ENCODE measurements at places on chromosomes 7 and 10.

- DNase-seq, result no peak
Observed at GRCh38 chr10:18666810-18667209, 7.6 kb downstream of the ARL5B start.

DNA sequence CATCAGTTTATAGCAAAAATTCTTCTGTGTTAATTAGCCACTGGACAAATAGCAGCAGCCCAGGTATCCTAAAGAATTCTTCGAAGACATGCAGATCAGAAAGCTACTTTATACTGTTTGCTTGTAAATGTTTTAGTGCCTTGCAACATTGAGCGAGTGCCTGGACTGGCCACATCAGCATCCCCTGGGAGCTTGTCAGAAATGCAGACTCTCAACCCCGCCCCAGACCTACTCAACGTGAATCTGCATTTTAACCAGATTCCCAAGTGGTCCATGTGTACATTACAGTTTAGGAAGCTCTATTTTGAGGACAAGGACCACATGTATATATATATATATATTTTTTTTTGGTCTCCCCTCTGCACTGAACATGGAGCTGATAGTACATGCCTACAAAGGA is 18.5 kb upstream of the PLEKHS1 start:
- DNase-seq, result no peak

DNA sequence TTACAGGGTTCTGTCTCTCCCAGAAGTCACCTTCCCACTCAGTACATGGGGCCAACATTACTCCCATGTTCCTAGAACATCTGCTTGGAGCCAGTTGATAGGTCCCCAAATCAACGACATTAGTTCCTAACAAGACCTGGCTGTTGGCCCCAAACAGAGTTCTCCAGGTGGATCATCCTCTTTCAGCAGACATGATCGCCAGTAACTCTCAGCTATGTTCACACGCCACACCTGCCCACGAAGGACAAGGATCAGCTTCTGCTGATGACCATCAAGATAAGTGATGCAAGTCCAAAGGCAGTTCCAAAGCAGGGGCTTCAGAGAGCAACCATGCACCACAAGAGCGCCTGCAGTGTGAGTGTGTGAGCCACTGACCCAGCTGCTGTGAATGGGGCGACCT is 11.0 kb downstream of the ZNF777 start:
- no peak for DNase-seq

GRCh38 chr10:18501198-18501597 is 150.2 kb downstream of the NSUN6 start:
- peak; percentile 32 for DNase-seq

GRCh38 chr10:111319866-111320265 is 243.0 kb downstream of the ADRA2A start:
- DNase-seq, result peak; percentile 48

- peak; percentile 23 for DNase-seq
Observed at GRCh38 chr10:17216901-17217395, 11.1 kb upstream of the VIM start.

- DNase-seq, result no peak
Observed at GRCh38 chr7:32153006-32153405, 82.8 kb upstream of the PDE1C start.

- no peak for DNase-seq
Observed at GRCh38 chr10:97795886-97796285, 24.1 kb upstream of the SFRP5 start.

DNA sequence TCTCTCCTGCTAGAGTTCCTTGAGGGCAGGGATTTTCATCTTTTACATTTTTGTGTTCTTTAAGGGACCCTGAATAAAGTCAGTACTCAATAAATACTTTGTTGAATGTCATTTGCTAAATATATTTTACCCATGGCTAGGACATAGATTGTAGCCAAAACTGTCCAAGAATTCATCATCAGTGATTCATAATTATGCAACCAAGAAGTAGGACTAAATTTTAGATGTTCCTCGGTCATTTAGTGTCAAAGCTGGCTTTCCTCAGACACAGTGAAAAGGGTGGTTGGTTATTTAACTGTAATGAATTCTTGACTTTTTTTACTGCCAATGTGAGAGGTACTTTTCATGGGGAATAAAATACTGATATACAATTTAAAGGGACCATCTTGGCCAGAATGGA is 3.3 kb downstream of the NUDT13 start:
- DNase-seq, result no peak

- no peak for DNase-seq
Observed at GRCh38 chr7:13911909-13912308, 77.6 kb downstream of the ETV1 start.

DNA sequence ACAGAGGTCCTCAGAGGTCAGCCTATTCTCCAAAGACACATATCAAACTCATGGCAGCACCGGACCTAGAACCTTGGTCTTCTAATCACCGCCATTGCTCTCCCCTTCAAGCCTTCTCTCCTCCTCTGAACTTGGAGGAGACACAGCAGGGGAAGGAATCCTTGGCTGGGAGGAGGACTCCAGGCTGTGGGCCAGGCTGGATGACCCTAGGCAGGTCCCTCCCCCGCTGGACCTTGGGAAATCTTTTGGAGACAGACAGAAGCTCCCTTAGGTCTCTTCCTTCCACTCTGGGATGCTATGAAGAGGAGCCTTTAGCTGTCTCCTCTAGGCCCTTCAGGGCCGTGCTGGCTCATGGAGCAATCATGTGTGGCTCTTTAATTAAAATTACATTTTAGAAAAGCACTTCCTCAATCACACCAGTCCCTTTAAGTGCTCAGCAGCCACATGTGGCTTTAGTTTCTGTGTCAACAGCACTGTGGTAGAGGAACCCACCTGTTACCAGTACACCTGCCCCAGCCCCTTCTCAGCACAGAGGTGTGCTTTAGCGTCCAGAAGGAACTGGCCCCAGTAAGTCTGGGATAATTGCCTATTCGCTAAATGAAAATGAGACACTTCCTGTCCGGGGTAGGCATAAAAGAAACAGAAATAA is 238.2 kb downstream of the CELF2 start:
- no peak for DNase-seq

GRCh38 chr7:90320801-90321494 is at the start of gene FAM237B:
Gene FAM237B, minus strand, starts transcription at chr7:90321304. Its CDS starts 1,556 bp downstream, at chr7:90319748.
- DNase-seq, result no peak

DNA sequence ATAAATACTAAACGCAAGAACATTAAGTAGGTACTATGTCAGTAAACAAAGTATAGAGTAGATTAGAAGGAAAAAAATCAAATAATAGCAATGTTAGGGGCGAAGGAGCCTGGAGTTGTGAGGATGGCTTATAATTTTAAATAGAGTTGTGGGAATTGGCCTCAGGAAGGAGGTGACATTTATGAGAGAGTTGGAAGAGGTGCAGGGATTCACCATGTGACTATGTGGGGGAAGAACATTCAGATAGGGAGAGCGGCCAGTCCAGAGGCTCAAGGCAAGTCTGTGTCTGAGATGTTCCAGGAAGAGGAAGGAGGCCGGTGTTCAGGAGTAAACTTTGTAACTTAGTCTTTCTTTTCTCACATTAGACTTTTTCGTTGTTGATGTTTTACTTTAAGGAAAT is 778.6 kb upstream of the C7orf33 start:
- no peak for DNase-seq

Data from SJSA1 (cell line).